A549 (cell line): ENCODE measurements at places on chromosomes 3 and 15. TPM values are rescaled to one million over a fixed set of nuclear protein-coding genes. Genes with fewer than 3 reads are reported as not detected.

DNA sequence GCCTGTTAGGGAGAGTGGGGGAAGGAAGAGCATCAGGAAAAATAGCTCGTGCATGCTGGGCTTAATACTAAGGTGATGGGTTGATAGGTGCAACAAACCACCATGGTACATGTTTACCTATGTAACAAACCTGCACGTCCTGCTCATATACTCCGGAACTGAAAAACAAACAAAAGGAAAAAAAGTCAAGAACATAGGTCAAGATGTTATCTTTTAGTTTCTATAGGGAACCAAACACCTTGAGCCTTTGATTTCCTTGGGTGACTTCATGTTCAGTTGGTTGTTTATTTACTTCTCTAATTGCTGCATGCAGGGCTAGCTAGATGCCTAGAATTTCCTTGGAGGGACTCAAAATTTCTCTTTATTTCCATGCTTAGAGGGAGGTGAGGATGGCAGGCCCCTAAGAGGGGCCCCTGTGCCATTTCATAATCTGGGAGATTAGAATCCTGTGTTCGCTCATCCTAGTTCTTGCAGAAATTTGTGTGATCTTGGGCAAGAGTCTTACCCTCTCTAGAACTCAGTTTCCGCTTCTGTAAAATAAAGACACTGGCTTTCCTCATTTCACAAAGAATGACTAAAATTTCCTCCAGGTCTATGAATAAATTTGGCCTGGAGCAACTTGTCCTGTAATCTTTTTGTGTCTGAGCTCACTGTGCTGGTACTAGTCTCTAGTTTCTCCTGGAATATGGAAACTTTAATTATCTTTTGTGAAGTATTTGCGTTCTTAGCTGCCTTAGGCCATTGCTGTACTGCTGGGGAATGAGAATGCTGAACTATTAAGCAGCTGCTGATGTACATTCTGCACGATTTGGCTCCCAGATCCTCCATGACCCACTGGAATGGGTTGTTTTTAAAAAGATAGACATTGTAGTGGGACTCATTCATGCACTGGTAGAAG, 457.5 kb downstream of the EDEM1 start:
- DNase-seq: no peak

DNA sequence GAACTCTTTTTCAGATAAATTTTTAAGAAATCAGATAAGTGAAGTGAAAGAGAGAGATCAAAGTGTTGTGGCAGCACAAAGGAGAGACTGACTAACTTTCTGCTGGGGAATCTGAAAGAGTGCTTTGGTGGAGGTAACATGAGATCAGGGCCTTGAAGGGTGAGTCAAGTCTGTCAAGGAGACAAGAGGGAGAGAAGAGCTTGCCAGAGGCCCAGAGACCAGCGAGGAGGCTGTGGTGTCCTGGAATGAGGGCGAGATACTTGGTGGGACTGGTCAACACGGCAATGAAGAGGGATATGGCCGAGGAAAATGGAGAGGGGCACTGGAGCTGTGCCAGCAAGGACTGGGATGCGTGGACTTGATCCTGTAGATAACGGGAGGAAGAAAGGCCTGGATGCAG, 4.6 kb downstream of the TADA3 start:
- DNase-seq: no peak

DNA sequence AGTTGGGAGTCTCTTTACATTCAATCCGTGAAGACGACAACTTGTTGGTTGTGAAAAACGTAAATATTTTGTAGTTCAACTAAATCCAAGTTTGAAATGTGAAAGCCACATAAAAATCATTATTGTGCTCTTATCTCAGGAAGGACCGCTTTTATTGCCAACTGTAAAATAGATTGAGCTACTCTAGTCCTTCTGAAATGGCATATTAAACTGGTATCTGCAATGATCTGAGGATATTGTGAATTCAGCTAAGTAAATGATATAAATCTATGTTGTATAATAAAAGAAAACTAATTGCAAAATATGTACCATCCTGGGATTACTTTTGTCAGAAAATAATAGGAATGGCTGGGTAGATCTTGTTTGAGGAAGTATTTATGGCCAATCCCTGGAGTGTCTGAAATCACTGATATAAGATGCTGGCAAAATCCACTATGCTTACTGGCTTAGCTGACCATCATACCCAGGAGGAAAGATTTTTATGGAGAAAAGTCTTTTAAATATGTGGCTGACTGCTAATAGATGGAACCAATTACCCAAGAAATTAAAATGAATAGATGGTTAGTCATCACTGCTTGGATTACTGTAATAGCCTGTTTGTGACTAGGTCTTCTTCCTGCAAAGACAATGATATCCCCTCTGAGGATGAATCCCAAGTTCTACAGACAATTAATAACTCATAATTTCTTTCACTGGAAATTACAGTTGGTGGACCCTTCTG, 191.8 kb downstream of the SEMA6D start:
- DNase-seq: no peak

GRCh38 chr15:67834581-67835296, 5.1 kb downstream of the RNU6-1 start:
- DNase-seq: no peak

- DNase-seq: no peak
Observed at GRCh38 chr3:37183976-37184375, 9.6 kb upstream of the LRRFIP2 start.

- peak; percentile 30 for DNase-seq
Observed at GRCh38 chr3:45817831-45818522, 21.6 kb upstream of the SLC6A20 start.

GRCh38 chr3:190227064-190227463, 95.2 kb downstream of the CLDN1 start:
- no peak for DNase-seq

Gene COL6A5
- polyA plus RNA-seq: not detected in 3 replicates

Gene HRG
- polyA plus RNA-seq: not detected in 3 replicates

Gene LHFPL4
- 0.14 to 0.39 TPM (median 0.18 TPM) in 3 replicates for polyA plus RNA-seq

Gene ABHD5
- polyA plus RNA-seq: 16.2 to 16.6 TPM (median 16.4 TPM) in 3 replicates

Gene SLC4A7
- 33.6 to 38.1 TPM (median 35.1 TPM) in 3 replicates for polyA plus RNA-seq
